Activated CD4-positive, CD25-positive, alpha-beta regulatory T cell treated with anti-CD3 and anti-CD28 coated beads, Interleukin-2, amount 50 U/mL, for 24 hours (primary cell): ENCODE measurements at places on chromosomes 5 and 9.

DNA sequence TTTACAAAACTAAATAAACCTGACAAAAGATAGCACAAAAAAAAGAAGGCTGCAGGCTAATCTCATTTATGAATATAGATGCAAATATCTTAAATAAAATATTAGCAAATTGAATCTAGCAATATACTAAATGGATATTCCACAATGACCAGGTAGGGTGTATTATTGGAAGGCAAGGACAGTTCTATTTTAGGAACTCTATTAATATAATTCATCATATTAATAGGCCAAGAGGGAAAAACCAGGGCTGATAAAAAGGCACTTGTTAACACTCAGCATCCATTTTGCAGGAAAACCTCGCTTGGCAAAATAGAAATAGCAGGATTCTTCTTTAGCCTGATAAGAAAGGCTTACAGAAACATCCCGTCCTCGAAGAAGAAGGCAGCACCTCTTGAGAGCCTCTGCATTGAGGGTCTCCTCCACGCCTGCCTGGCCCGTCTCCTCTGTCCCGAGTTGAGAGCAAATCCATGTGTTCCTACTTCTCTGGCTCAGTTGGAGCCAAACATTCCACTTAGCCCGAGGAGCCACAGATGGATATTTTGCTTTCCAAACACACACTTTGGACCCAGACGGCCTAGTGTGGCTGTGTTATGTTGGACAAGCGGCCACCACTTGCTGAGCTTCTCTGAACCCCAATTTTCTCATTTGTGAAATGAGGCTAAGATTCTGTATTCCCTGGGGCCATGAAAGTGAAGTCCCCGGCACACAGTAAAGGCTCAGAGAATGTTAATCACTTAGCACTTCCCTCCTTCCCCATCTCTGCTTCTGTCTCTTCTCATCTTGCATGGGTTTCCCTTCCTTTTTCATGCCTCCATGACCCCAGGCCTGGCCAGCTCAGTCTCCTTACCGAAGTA, 181.8 kb upstream of the MVB12B start:
- no peak for ATAC-seq

GRCh38 chr9:104745852-104746251, 1.6 kb upstream of the NIPSNAP3A start:
- ATAC-seq, result no peak

GRCh38 chr9:124277420-124277819, 19.7 kb downstream of the NEK6 start:
- no peak for ATAC-seq

- no peak for ATAC-seq
These were observed 1007.0 kb upstream of the NUDT12 start for GRCh38 chr5:104569621-104570020.

GRCh38 chr5:33346534-33346933, 94.2 kb upstream of the TARS1 start:
- ATAC-seq, result no peak
